ENCODE measurements at places on chromosomes 13 and 19.

DNA sequence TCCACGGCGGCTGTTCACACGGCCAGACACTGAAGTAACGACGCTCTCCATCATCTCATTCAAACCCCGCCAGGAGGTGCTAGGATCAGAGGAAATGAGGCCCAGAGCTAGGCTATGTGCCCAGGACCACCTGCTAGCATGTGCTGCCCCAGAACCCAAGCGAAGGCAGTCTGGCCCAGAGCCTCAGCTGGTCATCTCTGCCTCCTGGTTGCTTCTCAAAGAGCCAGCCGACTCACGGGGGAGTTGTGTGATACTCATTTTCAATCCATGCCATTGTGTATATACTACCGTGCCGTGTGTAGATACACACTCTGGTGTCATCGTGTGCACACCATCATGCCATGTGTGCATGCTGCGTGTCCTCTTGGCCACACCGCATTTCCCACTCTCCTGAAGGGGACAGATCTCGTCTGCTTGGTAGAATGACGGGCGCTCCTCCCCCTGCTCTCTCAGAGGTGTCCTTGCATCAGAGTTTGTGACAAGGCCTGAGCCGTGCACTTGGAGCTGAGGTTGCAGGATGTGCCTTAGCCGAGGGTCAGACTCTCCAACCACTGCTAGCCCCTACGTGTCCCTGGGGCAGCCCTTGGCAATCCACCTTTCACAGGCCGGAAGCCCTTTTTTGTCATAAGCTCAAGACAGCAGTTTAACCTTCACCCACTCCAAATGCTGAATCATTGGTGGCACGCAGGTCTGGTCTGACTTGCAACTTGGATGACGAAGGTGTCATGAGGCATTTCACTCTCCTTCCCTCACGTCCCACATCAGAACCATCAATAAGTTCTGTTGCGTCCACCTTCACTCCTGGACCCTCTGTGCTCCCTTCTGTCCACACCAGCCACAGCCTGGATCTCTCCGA lies 130.4 kb downstream of the CRYL1 start:
- DNase-seq: no peak

DNA sequence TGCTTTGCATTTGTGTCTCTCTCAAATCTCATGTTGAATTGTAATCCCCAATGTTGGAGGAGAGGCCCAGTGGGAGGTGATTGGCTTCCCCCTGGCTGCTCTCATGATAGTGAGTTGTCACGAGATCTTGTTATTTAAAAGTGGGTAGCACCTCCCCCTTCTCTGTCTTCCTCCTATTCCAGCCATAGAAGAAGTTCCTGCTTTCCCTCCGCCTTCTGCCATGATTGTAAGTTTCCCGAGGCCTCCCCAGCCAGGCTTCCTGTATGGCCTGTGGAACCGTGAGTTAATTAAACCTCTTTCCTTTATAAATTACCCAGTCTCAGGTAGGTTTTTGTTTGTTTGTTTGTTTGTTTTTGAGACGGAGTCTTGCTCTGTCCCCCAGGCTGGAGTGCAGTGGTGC lies 3.8 kb downstream of the LILRA4 start:
- no peak for DNase-seq

- DNase-seq: no peak
Observed at GRCh38 chr13:93045836-93046235, 180.8 kb upstream of the GPC6 start.

- DNase-seq: no peak
Observed at GRCh38 chr13:48536621-48537250, 3.9 kb upstream of the RCBTB2 start.

DNA sequence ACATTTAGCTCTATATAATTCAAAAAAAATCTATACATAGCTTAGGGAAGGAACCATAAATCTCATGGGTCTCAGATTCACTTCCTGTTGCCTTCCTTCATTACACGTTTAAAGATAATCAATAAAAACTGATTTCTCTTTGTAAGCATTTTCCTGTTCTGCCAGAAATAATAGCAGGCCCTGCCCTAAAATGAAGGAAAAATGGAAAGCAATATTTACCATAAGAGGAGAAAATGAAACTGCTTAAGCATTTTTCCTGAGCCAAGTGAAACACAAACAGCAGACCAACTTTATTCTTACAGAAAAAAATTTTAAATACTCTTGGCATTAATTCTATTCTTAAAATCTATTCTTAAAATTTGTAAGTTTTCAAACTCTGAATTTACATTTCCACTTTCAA lies 4.0 kb downstream of the LHFPL6 start:
- no peak for DNase-seq

GRCh38 chr13:75365724-75366173 lies 116.2 kb downstream of the TBC1D4 start:
- no peak for DNase-seq

- no peak for DNase-seq
Observed at GRCh38 chr19:54138489-54139256, 1.1 kb downstream of the CNOT3 start.

DNA sequence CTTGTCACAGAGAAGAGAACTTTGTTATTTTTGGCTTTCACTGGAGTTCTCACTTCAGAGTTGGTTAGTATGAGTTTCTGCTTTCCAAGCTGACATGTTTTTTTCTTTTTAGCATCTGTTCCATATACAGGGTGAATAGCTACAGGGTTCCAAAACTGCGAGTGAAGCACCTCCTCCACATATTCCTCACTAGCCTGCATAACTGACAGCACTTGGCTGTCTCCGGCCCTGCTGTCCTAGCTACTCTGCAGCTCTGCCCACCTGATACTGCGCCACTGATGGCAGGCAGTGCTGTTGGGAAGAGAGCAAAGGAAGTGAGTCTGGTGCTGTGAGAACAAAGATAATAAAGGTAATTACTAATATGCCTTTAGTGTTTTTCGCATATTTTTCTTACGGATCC lies 6.8 kb downstream of the ATP8A2 start:
- DNase-seq: no peak

GRCh38 chr13:114161028-114161556 lies 18.0 kb upstream of the CFAP97D2 start:
- no peak for DNase-seq

DNA sequence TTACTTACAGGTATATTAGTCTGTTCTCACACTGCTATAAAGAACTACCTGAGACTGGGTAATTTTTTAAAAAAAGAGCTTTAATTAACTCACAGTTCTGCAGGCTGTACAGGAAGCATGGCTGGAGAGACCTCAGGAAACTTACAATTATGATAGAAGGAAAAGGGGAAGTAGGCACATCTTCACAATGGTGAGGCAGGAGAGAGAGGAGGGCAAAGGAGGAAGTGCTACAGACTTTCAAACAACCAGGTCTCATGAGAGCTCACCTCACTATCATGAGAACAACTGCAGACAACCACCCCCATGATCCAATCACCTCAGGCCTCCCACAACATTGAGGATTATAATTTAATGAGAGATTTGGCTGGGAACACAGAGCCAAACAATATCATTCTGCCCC lies 511.7 kb downstream of the SLITRK6 start:
- DNase-seq: no peak

DNA sequence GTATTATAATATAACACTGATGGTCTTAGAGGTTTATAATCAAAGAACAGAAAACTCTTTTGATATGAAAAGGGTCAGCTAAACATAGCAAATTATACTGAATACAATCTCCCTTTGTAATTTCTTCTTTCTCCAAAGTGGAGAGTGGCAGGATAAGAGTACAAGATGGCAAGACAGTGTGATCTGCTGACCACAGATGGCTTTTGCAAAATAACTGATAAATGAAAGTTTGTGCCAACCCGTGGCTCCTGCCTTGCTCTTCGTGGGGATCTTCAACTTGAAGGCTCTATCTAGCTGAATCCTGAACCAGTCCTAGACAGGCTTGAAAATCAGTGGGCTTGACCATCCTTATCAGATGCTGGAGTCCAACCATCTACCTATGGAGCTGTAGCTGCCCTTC lies 185.7 kb downstream of the VWA8 start:
- DNase-seq: no peak

DNA sequence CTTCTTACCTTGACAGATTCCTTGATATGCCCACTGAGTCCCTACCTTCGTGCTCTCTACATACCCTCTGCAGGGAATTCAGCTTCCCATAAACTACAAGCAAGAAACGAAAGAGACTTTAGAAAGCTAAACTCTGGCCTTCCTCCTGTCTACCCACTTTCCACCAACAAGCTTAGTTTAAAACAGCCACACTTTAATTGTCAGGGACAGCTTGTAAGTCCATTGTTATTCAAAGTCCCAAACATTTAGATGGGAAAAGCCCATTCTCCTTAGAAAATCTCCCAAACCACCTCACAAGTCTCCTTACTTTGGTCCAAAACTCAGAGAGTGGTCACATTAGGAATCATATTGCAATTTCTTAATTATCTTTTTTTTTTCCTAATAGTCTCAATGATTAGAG lies 2695.8 kb downstream of the PCDH9 start:
- no peak for DNase-seq

- no peak for DNase-seq
Observed at GRCh38 chr19:32392901-32393300, 12.7 kb upstream of the DPY19L3 start.

Measured in NCI-H510A treated with DMSO at 0.1 percent for 48 hours (cell line).